ENCODE measurements at places on chromosomes 2 and 18.

- peak; percentile 70 for DNase-seq
These were observed 664 bp upstream of the IMPA2 start for GRCh38 chr18:11980494-11981191.

- no peak for DNase-seq
These were observed 10.4 kb upstream of the CCDC74A start for GRCh38 chr2:131517106-131517831.

- no peak for DNase-seq
These were observed 89.0 kb upstream of the BOD1L2 start for GRCh38 chr18:57057890-57058289.

DNA sequence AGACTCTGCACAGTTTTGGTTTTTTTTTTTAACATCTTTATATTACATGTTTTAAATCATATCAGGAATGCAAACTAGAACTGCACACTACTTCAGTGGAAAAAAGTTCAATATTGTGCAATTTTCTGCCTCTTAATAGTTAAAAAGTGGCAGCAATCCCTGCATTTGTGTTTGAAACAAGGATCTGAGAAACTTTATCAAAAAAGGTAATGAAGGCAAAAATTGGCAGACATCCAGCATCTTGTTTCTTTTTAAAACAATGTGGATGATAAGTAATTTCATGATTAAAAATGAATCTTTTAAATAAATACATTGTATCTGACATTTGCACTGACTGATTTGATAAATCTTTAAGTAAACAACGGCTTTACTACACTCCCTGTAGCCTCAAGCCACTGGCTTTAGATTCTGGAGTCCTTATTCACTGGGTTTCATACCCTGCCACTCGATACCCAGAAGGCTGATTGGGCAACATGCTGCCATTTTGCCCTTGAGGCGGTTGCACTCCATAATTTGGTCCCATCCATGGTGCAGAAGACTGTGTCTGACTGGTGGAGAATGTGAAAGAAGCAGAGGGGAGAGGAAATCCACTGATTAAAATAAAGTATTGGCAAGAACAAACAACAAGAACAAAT, 21.6 kb upstream of the C2orf42 start:
- no peak for DNase-seq

- no peak for DNase-seq
These were observed 1.1 kb downstream of the TRABD2A start for GRCh38 chr2:84879584-84880394.

- no peak for DNase-seq
These were observed 128.5 kb upstream of the LGALSL start for GRCh38 chr2:64325477-64325851.

GRCh38 chr2:195501746-195502145, 155.3 kb upstream of the SLC39A10 start:
- DNase-seq: no peak

DNA sequence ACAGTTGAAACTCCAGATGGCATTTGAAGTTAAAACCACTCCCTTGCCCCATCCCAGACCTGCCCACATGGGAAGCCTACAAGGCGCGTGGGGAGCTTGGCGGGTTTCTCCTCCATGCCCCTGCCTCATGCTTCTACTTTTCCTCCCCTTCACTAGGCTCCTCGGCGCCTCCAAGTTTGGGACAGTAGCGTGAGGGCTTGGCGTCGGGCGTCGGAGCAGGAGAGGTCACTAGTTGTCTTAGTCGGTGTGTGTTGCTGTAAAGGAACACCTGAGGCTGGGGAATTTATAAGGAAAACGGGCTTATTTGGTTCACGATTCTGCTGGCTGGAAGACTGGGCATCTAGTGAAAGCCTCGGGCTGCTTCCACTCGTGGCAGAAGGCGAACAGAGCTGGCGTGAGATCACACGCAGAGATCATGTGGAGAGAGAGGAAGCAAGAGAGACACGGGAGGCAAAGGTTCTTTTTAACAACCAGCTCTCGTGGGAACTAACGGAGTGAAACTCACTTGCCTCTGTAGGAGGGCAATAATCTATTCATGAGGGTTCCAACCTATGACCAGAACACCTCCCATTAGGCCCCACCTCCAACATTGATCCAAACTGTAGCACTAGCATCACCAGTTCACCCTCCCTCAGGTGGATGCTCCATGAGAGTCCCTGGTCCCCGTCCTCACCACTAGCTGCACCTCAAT, 25.3 kb downstream of the ITM2C start:
- no peak for DNase-seq

DNA sequence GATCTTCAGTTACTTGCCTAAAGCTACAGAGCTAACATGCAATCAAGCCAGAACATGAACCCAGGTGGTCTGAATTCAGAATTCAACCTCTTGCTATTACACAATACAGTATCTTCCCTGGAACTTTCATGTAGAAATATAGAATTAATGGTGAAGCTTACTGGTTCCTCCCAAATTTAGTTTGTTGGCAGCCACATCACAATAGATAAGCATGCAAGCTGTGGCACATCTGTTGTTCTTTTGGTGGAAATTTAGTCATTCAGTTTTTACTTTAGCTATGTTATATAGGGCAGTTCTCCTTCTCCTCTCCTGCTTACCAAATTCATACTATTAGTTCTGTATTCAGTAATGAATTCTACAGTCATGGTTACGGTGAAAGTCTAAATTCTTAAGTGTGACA, 101.0 kb upstream of the RNF152 start:
- DNase-seq: no peak

DNA sequence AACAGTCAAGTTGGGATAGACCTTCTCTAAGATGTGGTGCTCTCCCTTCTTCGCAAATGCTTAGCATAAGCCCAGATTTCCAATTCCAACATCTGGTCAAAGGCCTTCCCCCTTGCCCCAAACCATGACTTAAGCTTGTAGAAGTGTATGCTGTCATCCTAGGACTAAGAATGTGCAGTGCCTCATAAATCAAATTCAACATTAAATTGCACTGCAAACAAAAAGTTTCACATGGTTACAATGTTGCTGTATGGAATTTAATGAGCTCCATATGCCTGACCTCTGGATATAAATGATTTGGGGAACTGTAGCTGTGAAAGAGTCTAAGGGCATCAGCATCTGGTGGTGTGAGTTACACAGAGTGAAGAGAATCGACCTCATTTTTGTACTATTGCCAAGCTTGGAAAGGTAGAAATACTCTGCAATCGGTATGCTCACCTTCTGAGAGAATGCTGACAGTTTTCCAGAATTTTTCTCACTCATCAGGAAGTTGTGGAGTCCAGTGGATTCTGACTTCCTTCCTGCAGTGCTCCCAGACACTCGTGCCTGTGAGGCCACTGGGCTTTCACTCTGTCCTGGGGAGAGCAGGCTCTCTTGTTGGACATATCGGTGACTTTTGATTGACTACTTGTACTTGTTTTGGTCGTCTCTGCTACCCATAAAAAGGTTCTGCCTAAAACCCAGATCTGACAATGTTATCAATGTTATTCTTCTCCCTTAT, 40.6 kb downstream of the FASTKD2 start:
- peak; percentile 10 for DNase-seq

DNA sequence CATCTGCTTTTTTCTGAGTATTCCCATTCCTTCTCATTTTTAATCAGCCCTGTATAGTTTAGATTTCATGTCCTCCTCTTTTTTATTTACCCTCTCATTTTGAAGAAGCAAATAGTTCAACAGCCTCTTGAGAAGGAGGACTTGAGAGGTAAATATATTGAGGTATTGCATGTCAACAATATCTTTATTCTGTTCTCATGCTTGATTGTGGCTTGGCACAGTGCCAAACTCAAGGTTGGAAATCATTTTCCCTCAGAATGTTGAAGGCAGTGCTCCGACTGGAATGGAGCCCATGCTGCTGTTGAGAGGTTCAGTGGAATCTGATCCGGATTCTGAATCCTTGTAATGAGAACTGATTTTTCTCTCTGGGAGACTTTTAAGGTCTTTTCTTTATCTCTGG, 31.0 kb upstream of the GALNT3 start:
- no peak for DNase-seq

DNA sequence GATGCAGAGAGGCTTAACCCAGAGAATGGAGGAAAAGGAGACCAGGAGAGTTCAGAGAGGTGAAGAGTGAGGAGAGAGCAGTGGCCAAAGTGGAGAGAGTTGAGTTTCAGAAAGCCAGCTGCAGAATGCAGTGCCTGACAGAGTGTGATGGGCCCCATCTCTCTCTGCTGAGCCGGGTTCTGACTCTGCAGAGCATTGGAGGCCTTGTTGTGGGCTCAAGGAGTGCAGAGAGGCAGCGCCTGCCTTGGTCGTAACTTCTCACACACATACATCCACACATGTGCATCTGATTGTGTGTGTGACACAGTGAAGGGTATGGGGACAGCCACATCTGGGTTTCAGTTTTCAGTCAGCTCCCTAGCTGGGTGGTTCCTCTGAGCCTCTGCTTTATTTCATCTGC, 58.8 kb downstream of the AGAP1 start:
- DNase-seq: no peak

GRCh38 chr2:21269382-21269781, 145.6 kb downstream of the TDRD15 start:
- no peak for DNase-seq

GRCh38 chr2:119317554-119317953, 49.1 kb downstream of the C2orf76 start:
- DNase-seq: no peak

DNA sequence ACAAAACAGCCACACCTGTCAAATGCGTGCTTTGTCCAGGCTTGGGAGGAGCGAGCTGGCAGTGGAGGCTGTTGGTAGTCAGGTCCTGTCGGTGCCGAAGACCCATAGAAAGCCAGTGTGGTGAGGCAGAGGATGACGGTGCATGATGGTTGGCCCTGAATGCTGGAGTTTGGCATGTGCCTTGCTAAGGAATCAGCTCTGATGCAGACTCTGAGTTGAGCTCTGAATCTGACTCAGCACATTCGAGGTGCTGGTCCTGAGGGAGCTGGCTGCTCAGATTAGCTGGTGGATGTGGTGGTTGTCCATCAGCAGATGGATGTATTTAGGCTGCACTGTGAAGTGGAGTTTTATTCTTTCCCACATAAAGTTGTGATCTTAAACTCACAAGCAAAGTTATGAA, 111.3 kb downstream of the ARHGEF4 start:
- DNase-seq: no peak

DNA sequence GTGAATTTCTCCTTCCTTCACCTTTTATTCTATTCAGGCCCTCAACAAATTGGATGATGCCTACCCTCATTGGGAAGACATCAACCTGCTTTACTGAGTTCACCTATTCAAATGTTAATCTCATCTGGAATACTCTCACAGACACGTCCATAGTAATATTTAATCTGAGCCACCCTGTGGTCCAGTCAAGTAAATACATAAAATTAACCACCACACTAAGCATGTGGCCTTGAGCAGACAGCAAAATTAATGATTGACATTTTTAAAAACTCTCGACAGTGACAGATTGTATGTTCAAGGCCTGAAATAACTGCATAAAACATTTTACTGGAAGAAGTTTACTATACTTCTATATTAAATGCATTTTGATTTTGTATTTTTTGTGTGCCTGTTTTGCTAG, 540.6 kb upstream of the GCFC2 start:
- DNase-seq: no peak

DNA sequence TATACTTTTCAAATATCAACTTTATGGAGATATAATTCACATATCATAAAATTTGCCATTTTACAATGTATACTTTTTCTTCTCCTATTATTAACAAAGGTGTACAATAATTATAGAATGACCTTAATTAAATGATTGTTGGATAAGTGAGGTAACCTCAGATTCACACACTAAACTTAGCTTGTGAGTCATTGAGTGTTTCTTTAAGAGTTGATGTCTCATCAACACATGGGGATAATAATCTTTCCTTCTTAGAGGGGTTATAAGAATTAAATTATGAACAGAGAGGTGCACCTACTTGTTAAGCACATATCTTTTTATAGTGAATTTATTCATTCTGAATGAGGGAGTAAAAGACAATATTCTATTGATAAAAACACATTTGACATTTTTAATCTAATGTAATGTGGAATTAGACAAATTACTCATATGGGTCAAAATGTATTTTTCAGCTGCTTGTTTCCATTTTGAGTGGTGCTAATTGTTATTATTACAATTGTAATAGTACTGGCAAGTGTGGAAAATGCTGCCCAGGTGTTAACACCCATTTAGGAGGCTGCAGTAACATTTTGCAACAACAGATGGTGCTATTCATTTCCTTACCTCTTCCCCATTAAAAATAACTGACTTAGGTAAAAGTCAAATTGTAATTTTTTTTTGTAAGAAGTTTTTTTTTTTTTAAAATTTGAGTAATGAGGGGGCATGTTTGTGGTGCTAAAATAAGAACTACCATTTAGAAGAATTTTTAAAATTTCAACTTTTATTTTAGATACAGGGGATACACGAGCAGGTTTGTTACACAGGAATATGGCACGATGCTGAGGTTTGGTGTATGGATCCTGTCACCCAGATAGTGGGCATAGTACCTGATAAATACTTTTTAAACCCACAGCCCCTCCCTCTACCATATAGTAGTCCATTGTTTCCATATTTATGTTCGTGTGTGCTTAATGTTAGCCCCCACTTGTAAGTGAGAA, 32.1 kb upstream of the DYNAP start:
- DNase-seq: no peak

DNA sequence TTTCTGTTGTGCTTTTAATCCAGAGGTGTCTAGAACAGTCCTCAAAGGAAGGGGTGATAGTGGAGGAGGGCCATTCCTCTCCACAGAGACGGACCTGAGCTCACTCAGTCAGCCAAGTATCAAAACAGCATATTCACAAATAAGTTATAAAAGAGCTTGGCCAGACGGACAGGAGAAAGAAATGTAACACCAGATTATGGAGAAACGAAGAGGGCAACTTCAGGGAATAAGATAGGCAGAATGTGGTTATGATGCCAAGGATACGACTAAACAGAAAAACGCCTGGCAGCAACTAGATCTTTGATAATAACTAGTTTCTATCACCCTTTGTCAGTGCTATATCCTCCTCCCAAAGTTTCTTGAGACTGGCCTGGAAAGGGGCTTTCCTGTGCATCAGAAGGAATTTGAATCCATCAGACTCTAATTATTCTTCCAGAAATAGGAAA, 42.5 kb downstream of the MAP4K3 start:
- DNase-seq: no peak

- no peak for DNase-seq
These were observed 322.3 kb upstream of the TFPI start for GRCh38 chr2:187876554-187876953.

GRCh38 chr2:18788592-18788991, 199.2 kb upstream of the NT5C1B start:
- DNase-seq: no peak

DNA sequence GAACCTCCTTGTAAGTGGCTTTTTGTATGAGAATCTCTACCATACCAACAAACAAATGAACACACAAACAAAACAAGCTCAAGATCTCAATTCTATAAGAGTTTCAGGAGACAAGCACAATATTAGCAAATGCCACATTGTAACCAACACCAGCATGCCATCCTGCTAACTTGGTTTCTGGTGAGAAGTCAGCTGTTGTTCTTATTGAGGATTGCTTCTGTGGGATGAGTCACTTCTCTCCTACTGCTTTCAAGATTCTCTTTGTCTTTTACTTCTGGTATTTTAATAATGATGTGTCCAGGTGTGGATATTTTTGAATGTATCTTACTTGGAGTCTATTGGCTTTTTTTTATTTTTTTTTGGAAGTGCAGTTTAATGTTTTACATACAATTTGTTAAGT, 131.7 kb downstream of the BCL2L11 start:
- no peak for DNase-seq
